ENCODE measurements at places on chromosomes 11 and 22.

DNA sequence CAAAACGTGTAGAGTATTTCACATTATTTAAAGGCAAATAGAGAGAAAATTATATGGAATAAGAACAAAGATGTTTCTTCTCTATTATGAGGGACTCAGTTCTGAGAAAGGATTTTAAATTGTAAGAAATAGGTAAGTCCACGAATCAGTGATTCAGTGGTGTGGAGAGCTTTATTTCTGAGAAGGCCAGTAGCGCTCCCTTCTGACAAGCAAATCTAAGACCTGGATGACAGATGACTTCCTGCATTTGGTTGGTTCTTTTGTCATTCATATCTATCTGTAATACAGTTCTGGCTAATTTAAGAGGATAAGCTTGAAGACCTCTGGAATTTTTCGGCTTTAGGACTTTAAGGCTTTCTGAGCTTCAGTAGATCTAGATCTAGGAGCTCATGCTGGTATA is 7.0 kb downstream of the CD3E start:
- peak; percentile 44 for DNase-seq

- DNase-seq, result peak; percentile 18
These were observed 96.6 kb upstream of the POU2AF2 start for GRCh38 chr11:111148953-111149352.

GRCh38 chr11:61881397-61881796 is 9.9 kb downstream of the FADS3 start:
- DNase-seq, result no peak

DNA sequence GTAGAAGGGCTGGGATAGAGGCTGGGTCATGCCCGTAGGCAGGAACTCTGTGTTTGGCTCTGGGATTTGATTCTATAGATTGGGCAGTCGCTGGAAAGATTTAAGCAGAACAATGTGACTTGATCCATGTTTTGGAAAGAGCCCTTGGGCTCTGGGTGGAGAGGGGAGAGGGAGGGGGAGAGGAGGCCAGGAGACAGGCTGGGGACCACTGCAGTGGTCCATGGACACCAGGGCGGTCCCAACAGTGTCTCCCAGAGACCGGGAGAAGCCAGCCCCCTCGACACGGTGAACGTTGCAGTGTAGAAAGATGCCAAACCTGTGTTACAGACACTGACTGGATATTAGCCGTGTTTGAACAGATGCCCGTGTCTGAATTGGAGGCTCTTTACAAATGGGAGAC is 19.5 kb downstream of the PVALB start:
- no peak for DNase-seq

- DNase-seq, result no peak
These were observed 10.2 kb upstream of the SSTR3 start for GRCh38 chr22:37222440-37222971.

GRCh38 chr11:24064309-24064903 is 432.4 kb upstream of the LUZP2 start:
- no peak for DNase-seq

DNA sequence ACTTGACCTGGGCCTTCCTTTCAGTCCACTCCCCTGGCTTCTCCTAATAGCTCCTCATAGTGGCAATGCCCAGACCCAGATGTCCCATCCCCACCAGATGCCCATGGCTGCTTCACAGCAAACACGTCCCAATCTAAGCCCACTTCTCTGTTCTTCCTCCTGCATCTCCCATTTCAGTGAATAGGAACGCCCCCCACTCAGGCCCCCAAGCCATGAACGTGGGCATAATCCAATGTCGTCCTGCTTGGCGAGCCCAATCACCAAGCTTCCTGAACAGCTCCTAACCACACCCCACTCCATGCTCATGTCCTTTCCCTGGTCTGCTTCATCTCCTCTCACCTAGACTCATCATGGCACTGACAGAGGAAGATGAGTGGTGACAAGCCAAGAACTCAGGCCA is 8.9 kb downstream of the IL18BP start:
- no peak for DNase-seq

DNA sequence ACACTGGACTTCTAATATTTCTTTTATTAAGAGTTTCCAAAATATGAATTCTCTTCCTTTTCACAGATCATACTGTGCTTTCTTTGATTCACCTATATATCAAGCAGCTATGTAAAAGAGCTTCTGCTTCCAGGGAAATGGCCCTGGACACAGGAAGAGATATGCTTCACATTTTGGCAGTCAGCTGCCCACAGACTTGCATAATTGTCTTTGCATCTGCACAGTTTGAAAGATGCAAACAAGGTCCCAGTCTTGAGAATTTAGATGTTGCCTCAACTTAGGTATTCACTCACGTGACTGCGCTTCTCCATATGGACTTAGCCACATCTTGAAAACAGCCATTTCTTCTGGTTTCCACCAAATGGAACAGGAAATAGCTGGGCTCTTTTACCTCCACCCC is 92.3 kb upstream of the POU2AF2 start:
- DNase-seq, result no peak

DNA sequence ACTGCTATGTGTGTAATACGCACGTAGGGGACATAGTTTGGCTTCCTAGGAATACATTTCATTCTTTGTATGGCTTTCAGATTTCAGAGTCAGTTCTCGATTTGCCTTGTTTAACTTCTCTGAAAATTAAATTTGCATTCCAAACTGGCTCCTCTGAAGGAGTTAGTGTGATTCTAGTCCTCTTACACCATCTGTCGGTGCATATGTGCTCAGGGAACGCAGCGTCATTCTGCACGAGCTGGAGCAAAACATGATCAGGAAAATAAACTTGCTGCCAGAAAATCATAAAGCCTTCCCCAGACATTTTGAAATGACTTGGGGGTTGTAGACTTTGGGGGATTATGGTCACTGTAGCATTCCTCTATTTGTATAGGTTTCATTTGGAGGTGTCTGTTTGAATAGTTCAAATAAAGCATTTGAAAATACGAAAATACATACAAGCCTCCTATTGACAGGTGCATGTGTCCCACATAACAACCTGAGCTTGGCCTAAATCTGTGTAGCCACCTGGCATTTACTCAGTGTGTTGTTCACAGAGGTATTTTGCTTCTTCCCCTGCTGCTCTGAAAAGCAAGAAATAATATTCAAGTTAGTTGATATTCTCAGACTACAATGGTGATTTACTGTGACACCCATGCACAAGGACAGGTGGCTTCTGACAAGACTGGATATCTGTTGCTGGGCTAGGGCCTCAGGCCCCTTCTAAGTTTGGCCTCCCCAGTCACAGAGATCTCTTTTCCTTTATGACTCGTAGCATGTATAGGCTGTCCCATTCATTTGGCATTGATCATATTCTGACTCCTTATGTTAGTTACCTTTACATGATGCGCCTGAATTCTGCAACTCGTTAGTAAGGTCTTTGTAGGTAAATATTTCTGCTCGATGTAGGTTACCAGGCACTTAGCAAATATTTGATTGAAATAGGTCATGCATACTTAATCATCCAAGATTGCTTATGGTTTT is 81.6 kb upstream of the SORL1-AS1 start:
- peak; percentile 13 for DNase-seq

DNA sequence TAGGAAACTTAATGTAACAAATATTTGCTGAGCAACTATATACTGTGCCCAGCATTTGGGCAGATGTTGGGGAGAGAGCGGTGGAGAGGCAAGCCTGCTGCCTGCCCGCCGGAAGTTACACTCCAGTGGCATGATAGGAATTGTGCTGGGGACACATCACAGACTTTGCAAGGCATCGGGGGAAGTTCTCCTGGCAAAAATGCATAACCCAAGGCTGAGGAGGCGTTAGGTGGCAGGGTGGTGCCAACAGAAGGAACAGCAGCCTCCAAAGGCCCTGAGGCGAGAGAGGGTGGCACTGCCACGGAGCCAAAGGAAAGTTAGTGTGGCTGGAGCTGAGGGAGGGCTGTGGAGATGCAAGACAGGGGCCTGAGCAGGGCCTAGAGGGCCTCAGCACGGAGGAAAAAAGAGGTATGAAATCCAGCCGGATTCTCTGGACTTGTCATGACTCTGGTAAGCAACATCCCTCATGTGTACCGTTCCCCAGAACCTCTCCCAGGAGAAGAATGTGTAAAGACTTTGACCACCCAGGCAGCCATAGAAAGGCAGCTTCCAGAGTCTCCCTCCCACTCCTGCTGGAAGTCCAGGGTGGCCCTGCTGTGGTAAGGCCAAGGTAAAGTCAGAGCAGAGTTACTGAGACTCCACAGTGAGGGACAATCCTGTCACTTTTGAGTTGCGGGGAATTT is 76.1 kb upstream of the RAB1B start:
- DNase-seq, result no peak

- peak; percentile 90 for DNase-seq
These were observed 67.7 kb downstream of the FDX1 start for GRCh38 chr11:110497231-110497978.

GRCh38 chr11:22792497-22792896 is 37.1 kb downstream of the SVIP start:
- peak; percentile 92 for DNase-seq

DNA sequence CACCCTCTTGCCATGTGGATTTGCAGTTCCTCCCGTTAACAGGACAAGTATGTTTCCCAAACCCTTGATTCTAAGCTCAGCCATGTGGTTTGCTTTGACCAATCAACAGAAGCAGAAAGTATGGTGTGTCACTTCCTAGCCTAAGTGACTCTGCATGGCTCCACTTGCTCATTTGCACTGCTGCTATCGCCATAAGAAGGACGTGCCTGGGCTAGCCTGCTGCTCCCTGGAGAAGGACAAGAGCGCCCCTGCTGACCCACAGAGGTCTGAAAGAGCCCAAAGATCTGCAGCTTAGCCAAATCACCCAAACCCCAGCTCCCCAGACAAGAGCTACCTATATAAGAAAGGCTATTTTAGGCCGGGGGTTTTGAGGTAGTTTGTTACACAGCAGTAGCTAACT is 18.0 kb downstream of the TBRG1 start:
- DNase-seq, result peak; percentile 26

GRCh38 chr11:26712497-26712896 is 9.4 kb downstream of the SLC5A12 start:
- DNase-seq, result peak; percentile 58

DNA sequence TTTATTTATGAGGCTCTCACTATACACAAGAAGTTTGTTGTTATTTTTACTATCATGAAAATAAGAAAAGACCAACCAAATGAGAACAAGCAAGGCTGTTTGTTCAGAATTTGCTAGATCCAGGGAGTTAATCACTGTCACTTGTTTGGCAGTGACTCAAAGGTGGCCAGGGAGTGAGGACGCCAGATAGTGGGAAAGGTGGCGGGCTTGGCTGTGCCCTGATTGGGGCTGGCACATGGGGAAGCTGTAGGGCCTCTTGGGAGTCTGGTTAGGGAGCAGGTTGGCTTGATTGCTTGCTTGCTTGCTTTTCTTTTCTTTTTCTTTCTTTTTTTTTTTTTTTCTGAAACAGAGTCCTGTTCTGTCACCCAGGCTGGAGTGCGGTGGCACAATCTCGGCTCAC is 53.1 kb upstream of the SLC22A12 start:
- DNase-seq, result no peak

DNA sequence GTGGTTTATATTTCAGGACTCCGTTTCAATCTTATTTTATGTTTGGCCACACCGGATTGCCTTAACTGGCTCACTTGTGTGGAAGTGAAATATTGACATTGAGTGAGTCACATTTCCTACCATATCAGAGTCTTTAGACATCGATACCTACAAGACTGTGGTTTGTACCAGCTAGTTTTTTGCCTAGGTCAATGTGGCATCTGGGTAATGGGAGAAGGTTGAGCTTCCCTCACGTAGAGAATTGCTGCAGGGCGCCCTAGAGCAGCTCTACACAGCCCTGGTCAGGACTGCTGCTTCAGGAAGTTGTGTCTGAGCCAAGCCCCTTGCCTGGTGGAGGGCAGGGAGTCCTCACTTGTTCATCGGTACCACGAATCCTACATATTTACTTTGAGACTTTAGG is 1.6 kb downstream of the GRAMD1B start:
- DNase-seq, result no peak

DNA sequence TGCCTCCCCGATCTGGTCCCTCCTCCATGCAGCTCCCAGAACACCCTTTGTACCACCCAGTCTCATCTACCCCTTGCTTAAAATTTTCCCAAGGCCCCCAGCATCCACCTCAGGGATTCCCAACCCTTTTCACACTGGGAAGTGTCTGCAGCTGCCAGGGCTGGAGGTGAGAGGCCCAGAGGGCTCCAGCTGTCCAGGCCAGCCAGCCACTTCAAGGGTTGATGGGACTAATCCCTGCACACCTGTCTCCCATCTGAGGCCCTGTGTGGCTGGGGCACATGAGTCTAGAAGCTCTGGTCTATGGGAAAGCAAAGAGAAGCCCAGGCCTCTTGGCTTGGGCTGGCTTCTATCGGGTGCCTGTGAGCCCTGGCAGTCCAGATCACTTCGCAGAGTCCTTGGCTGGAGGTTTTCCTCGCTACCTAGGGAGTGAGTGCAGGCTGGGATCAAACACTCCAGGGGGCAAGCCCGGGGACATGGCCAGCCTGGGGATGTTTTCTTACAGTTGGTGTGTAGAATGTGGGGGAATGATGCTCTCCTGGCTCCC is 41.1 kb upstream of the TPBGL start:
- no peak for DNase-seq

- DNase-seq, result peak; percentile 65
These were observed 4.6 kb downstream of the MYH9 start for GRCh38 chr22:36383110-36383581.

GRCh38 chr11:41282395-41282794 is 177.1 kb downstream of the LRRC4C start:
- no peak for DNase-seq

- peak; percentile 55 for DNase-seq
These were observed 5.1 kb upstream of the B4GALNT4 start for GRCh38 chr11:363948-364761.

- DNase-seq, result no peak
These were observed 453.4 kb downstream of the NTM start for GRCh38 chr11:131823772-131824171.

- peak; percentile 38 for DNase-seq
These were observed 1.4 kb downstream of the ASCL2 start for GRCh38 chr11:2268729-2269600.

DNA sequence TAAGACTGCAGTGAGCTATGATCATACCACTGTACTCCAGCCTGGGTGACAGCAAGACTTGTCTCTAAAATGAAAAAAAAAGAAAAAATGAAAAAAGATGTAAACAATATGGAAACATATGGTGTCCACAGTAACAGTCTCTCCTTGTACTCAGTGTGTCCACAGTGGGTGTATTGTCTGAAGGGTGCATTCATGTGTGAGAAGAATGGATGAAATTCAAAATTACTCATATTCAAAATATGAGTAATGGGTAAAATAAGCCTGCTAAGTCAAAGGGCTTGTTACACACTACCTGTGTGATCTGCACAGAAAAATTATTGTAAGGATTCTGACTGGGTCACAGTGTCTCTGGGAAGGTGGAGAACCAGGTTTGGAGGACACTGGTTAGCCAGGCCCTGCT is 26.9 kb downstream of the PPFIA1 start:
- no peak for DNase-seq

DNA sequence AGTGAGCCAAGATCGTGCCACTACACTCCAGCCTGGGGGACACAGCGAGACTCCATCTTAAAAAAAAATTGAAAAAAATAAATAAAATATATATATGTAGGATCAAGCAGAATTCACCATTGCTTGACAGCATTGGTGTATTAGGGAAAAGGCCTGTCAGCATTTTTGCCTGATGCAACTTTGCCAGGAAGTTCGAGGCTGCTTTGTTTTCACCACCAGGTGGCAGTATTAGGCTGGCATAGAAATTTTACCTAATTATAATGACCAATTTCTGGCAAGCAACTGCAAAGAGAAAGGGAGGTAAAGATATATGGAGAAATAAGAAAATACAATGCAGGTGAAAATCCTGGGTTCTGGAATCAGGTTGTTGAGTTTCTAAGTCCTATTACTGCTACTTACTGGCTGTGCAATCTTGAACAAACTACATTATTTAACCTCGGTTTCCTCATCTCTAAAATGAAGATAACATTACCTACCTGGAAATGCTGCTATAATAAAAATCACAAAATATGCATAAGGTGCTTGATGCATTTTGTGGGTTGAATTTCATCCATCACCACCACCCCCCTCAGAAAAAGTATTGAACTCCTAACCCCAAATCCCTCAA is 24.7 kb downstream of the LAYN start:
- peak; percentile 95 for DNase-seq

Measured in OCI-M1 (cell line).